AML-193 (cell line): ENCODE measurements at places on chromosomes 1 and 21.

DNA sequence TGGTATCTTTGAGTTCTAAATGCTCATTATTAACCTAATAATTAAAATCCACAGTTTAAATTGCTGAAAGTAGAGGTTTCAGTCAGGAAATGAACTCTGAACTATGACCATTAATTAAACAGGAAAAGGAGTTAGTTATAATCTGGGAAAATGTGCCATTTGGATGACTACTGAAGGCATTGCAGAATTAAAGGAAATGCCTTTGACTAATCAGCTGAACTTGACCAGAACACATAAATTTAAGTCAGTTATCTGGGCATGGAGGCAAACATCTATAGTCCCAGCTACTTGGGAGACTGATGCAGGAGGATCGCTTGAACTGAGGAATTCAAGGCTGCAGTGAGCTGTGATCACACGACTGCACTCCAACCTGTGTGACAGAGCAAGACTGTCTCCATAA lies 31.9 kb downstream of the SLC44A5 start:
- DNase-seq, result no peak

DNA sequence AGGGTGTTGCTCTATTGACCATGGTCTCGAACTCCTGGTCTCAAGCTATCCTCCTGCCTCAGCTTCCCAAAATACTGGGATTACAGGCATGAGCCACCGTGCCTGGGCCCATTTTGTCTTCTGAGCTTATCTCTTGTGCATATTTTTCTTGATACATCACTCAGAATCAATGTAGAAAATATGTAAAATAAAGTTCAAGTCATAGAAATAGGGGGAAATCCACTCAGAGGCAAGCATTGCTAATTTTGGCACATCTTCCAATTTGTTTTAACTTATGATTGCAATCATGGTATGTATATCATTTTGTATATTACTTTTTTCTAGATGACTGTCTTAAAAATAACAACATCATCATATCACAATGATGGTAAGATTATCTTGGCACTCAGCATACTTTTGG lies 21.6 kb downstream of the RIT1 start:
- DNase-seq, result no peak

DNA sequence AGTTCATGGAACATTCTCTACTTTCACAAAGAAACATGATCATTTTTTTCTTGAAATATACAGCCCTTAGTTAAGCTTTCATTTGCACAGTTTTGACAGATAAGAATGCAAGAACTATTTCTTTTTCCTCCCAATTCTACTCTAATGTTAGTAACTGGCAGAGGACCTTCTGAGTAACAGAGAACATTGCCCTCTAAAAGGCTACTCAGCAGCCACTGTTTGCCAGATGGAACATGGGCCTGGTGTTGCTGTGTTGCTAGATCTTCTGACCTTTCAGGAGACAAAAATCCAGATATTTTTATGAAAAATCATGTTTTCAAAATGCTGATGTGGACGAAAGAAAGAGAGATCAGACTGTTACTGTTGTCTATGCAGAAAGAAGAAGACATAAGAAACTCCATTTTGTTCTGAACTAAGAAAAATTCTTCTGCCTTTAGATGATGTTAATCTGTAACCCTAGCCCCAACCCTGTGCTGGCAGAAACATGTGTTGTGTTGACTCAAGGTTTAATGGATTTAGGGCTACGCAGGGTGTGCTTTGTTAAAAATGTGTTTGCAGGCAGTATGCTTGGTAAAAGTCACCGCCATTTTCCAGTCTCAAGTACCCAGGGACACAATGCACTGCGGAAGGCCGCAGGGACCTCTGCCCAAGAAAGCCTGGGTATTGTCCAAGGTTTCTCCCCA lies 2.9 kb upstream of the PRDX6 start:
- DNase-seq, result no peak

GRCh38 chr1:204145033-204145504 lies 6.8 kb downstream of the ETNK2 start:
- no peak for DNase-seq

DNA sequence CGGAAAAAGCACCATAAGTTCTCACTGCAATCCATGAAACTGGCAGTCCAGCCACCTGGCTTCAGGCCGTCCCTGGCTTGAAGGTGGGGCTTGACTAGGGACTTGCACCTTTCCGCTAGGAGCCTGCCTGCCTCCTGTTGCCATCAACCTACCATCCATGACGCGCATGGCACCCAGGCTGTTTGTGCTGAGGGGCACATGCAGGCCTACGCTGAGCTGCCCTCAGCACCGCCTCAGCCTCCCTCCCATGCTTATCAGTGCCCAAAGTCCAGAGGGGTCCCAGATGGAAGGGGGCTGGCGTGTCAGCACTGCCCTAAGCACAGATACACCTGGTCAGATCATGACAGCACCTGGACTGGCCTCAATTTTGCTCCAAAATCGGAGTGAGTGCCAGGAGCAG lies 190.2 kb upstream of the LYPLAL1 start:
- no peak for DNase-seq

DNA sequence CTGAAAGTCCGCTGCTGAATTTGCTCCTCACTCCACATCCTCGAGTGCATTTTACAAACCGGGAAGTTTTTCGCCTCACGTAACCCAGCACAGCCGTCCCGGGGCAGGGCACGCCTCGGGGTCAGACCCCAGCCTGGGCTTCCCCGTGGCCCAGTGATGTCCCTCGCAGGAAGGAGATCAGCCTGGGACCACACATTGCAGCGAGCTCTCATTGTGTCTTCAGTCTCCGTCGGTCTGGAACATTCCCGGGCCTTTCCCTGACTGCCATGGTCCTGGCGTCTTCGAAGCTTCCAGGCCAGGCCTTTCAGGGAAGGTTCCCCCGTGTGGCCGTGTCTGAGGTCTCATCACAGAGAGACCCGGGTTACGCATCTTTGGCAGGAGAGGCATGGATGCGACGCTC lies 43.5 kb downstream of the MORN1 start:
- no peak for DNase-seq

DNA sequence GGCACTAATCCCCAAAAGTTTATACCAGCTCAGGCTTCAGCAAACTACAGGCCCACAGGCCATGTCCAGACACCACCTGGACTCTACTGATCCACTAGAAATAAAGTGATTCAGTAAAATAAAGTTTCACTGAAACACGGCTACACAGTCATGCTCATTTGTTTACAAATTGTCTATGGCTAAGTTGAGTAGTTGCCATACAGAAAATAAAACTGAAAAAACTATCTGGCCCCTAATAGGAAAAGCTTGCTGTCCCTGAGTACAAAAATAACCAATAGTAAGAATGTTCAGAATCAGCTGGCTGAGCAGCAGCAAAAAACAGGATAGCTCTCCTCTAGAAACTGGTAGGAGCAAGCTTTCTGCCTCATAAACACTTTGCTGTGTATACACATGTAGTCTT lies 221.5 kb downstream of the RERE start:
- DNase-seq, result no peak

- DNase-seq, result no peak
Measured at GRCh38 chr1:246267896-246268295, 239.2 kb downstream of the SMYD3 start.

GRCh38 chr1:234326497-234327366 lies 46.5 kb upstream of the COA6 start:
- DNase-seq, result peak; percentile 32

GRCh38 chr1:29708796-29709703 lies 472.7 kb downstream of the PTPRU start:
- DNase-seq, result no peak

DNA sequence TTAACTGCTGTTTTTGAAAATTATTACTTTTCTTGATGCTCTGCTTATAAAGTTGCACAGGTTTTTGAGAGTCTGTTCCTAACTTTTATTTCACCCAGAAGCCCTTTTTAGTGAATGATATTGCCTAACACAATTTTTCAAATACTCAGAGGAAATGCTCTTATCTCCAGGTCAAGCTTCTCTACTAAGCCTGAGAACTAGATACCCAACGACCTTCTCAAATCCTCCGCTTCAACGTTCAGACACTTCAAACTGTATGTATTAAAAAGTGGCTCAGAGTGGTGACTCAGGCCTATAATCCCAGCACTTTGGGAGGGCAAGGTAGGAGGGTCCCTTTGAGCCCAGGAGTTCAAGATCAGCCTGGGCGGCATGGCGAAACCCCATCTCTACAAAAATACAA lies 88.5 kb downstream of the ASH1L start:
- DNase-seq, result no peak

- no peak for DNase-seq
Measured at GRCh38 chr1:36807262-36807661, 227.1 kb downstream of the GRIK3 start.

- DNase-seq, result no peak
Measured at GRCh38 chr1:15453734-15454133, 2.8 kb upstream of the CELA2A start.

- peak; percentile 29 for DNase-seq
Measured at GRCh38 chr1:226082959-226083301, 20.4 kb downstream of the H3-3A start.

- no peak for DNase-seq
Measured at GRCh38 chr1:115810609-115811008, 30.3 kb downstream of the NHLH2 start.

DNA sequence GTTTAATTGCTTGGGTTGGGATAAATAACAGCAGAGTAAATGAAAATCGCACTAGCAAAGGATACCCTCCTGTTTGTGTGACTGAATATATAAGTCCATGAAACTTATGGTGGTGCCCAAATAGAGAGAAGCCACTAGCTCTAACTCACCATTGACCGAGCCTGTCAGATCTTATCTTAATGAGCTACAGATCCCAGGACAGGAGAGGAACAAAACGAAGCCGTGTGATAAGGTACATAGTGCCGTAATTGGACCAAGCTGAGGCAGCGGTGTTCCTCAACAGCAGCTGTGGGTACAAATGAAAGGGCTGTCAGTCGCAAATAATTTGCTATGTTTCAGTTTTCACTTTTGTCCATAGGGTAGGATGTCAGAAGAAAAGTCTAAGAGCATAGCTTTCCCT lies 276.1 kb downstream of the PTBP2 start:
- DNase-seq, result no peak

GRCh38 chr21:45207839-45208626 lies 79.7 kb downstream of the POFUT2 start:
- no peak for DNase-seq

- no peak for DNase-seq
Measured at GRCh38 chr1:65818966-65819365, 26.3 kb downstream of the PDE4B start.

GRCh38 chr1:30420519-30421050 lies 302.8 kb downstream of the MATN1 start:
- no peak for DNase-seq
